ENCODE measurements at places on chromosomes 13 and 19.

- DNase-seq: no peak
Measured at GRCh38 chr19:13275016-13275722, 125.0 kb downstream of the IER2 start.

- no peak for DNase-seq
Measured at GRCh38 chr13:44274771-44275205, 98.8 kb upstream of the SERP2 start.

DNA sequence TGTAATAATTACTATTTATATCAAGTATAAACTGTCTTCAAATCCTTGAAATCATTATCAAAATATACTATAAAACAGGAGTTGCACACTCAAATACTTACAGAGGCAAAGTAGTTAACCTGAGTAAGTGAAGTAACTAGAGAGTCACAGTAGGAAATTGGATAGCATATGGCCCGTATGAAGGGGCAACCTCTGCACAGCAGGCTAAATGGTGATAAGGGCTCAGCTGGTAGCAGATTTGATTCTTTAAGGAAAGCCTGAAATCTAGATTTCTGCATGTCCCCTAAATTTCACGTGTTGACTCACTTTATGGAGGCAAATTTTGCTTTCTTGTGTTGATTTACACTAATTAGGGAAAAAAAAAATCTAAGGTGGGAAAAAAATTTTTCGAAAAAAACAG, 46.4 kb downstream of the STOML3 start:
- no peak for DNase-seq

GRCh38 chr13:67221630-67222226, 8.4 kb downstream of the PCDH9 start:
- DNase-seq: no peak

DNA sequence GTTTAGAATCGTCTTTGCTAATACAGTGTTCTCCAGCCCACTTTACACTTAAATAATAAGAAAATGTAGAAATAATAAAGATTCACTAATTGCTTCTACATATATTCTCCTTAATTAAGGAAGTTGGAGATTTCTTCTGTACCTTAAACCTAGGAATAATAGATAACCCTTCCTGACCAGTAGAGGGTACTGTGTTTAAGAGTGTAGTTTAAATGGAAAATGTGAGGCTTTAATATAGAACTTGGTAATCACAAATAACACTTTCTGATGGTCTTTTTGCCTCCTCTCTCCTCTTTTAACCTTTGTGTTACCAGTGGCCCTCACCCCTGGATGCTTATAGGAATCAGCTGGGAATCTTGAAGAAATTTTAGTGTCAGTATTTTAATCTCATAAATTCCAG, 20.7 kb downstream of the POMP start:
- DNase-seq: no peak

DNA sequence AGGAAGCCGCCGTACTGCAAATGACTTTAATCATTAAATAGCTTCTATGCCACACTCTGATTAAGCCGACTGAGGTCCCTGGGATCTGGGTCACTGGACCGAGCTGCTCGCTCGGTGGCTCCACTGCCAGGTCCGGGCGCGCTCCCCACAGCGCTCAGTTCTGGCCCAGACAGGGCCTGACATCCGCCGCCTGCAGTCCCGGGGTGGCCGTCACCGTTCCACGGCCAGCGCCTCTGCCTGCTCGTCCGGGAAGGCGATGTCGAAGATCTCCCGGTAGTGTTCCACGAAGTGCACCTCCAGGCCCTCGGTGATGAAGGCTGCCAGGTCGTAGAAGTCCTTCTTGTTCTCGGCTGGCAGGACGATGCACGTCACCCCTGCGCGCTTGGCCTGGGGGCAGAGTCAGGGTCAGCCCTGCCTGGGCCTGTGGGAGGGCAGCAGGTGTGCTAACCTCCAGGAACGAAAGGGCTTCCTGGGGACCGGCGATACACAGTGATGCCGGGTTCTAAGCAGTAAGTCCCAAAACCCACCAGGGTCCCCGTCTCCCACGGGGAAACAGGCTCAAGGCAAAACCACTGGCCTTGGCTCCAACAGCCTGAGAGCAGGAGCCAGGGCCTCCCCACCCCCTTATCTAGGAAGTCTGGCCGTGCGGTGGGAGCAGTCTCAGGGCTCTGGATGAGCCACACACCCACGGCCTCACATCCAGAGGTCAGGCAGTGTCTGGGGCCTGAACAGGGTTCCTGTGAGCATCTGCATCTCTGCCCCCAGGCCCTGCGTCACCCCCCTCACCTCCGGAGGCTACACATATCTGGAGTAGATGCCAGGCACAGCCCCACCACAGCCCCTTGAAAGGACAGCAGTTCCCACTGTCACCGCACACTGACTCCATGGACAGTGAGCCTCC, 2.0 kb downstream of the RPL36 start:
- DNase-seq: peak; percentile 28

DNA sequence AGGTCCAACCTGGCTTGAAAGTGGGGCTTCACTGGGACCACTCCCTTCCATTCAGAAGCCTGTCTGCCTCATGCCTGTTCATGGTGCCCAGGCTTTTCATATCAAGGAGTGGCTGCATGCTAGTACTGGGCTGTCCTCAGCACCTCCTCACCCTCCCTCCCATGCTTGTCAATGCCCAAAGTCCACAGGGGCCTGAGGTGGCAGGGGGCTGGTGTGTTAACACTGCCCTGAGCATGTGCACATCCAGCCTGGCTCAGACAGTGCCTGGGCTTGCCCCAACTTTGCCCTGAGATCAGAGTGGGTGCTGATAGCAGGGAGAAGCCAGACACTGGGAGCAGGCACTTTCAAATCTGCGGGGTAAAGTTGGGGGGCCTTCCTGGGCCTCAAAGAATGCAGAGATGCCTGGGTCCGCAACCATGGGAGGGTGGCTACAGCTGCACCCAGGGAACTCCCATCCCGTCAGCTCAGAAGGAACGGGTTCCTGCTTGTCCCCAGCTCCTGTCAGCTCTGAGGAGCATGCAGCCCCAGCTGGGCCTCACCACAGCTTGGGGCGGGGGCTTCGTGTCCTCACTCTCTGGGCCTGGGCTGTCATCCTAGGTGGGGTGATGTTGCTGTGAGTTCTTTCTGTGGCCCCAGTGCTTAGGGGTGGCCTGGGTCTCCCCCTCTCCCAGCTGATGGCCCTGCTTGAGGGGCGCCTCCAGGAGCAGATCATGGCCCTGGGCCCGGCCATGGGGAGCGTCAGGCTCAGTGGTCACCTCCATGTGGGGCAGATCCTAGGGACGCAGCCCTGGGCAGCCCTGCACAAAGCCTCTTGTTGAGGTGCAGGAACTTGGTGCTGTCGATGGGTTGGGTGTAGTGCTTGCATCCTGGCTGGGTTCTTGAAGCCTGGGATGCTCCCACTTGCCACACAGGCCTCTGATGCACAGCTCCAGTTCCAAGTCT, 830.6 kb upstream of the SLITRK5 start:
- DNase-seq: no peak

GRCh38 chr13:79340490-79340889, 65.6 kb downstream of the RBM26 start:
- DNase-seq: no peak

DNA sequence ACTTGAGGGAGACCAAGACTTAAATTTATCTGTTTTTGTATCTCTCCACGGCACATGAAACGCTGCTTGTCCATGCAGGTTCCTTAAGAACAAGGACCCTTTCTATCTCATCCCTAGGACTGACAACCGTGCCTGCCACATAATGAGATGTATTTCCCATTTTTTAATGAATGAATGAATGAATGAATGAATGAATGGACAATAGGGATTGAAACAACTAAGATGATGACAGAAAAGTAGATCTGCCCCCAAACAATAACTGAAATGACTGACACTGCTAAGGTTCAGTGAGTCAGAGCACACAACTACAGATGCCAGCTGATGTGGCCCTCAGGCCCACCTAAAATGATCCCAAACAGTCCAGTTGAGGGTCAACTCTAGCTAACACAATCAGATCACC, 69.8 kb downstream of the USP12 start:
- DNase-seq: no peak

All from retina (tissue), 1 donor.